ENCODE measurements at places on chromosomes 16 and 17.

DNA sequence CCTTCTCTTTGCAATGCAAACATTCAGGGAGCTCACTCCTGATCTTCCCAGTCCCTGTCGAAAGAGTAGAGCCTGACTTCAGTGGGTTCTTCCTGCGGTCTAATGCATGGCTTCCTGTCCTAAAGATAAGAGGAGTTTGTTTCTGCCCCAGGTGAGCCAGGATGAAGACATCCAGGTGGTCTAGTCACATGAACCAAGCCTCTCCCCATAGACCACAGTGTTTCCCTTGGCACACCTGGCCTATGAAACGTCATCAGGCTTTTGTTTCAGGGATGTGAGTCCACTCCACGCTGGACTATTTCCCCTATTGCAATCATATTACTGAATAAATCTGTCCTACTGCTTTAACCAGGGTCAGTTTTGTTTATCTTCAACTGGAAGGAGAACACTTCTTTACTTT lies 21.1 kb downstream of the CES1 start:
- no peak for DNase-seq

DNA sequence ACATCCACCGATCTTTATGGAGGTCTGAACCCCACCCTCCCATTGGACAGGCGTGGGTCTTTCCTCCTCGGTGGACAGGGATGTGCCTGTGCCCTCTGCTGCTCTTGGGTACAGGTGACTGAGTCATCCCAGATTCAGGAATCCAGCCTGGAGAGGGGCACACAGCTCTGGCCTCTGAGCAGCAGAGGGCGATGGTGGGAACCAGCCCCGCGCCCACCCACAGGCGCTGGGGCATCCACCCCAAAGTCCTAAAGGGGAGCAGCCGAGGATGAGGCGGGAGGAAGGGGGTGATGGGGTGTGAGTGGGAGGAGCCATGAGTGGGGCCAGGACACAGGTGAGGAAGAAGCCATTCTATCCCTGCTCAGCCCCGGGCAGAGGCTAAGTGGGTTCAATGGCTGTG lies 35.0 kb downstream of the ENGASE start:
- DNase-seq, result no peak

DNA sequence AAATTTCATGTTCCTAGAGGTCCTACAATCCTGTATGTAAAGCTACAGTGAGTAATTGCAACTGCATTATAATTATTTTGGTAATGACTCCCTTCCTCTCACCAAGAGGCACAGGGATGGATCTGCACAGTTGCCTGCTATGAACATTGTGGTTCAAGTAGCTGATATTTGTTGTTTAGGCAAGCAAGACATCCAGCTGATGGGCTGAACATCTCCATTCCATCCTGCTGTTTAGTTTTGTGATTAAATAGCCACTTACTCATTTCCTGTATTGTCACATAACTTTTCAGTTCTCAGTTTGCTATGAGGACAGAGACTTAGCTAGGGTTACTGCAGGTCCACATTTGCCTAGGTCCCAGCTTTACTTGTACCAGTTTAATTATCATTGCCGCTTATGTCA lies 181.2 kb upstream of the TBX2 start:
- DNase-seq, result no peak

- DNase-seq, result peak; percentile 65
Measured at GRCh38 chr17:56779898-56780777, 53.6 kb downstream of the C17orf67 start.

DNA sequence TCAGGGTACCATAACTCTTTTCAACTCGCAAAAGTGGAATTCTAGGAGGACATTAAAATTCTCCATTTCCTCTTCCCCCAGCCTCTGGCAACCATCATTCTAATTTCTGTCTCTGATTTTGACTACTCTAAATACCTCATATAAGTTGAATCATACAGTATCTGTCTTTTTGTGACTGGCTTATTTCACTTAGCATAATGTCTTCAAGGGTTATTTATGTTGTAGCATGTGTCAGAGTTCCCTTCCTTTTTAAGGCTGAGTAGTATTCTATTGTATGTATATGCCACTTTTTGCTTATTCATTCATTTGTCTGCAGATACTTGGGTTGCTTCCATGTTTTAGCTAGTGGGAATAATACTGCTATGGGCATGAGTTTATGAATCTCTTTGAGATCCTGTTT lies 12.0 kb downstream of the RNF135 start:
- DNase-seq, result no peak

DNA sequence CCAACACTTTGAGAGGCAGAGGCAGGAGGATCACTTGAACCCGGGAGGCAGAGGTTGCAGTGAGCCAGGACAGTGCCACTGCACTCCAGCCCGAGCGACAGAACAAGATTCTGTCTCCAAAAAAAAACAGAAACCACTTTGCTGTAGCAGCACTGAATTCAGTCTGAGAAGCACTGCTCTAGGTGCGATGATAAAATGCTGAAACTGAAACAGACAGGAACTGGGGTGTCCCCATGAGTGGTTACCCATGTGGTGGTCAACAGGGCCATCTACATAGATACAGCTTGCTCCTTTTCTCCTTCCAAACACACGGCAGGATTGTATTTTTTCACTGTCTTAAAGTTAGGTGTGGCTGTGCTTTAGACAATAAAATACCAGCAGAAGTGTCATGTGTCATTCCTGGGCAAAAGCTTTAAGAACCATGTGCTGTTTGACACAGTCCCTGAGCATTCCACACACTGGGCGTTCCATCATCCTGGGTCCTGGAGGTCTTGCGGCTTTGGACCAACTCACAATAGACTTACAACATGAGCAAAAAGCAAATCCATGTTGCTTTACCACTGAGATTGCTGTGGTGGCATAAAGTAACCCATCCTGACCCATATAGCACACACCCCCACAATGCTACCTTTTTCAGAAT lies 11.5 kb downstream of the GAS7 start:
- no peak for DNase-seq

DNA sequence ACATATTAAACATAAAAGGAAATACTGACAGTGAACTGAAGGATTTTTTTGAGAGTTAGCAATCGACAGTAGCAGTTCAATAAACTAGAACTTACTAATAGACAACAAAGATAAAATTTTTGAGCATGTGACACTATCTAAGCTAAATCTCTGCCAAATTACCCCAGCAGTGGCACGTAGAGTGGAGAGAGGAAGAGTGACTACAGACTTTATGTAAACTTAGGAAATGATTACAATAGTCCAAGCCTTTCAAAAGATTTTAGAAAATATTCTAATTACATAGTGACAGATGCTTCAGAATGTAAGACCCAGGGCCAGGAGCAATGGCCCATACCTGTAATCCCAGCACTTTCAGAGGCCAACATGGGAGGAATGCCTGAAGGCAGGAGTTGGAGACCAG lies 52.4 kb downstream of the CFDP1 start:
- no peak for DNase-seq

DNA sequence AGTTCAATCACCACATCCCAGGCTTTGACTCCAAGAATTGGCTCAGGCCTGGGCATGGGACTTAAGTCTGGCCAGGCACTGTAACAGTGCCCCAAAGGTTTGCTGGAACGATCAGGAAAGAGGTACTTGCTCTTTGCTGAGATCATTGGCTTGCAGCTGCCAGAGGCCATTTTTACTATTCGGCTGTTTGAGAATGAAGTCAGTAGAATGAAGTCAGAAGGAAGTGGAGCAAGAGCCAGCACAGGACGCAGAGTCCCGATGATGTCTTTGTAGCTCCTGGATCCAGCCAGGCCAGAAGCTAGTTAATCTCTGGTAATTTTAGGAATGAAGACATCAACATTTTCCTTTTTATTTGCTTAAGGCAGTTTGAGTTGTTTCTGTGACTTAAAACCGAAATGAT lies 195.5 kb downstream of the RAB11FIP4 start:
- no peak for DNase-seq

DNA sequence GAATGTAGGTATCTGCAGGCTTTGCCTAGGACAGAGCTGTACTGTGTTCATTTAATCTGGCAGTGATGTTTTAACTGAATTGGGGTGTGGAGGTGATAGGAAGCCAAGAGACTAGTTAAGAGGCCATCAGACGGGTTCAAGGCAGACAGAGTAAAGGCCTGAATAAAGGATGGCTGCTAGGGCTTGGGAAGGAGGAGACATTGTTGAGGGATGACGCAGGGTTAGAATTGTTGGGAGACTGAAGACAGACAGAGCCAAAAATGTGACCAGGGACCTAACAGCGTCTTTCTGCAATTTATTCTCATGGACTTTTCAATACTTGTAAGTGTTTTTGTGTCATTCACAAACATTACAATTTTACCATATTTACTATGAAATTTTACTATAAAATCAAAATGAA lies 48.6 kb upstream of the MYH10 start:
- DNase-seq, result no peak

DNA sequence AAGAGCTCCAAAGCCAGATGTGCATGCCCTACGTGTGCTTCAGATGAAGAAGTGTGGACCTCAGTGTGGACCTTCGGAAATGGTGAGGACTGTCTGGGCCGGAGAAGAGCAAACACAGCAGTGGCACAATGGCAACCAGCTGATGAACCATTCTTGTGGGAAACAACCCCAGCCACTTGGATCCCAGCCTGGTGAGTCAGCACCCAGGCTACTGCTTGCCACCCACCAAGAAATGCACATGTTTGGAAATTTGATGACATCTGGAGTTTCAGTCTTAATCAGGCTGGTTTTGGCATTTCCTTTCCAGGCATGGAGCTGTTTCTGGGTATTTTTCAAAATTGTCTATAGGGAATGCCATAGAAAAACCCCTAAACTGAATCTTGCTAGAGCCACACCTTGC lies 42.7 kb downstream of the DYNLRB2 start:
- DNase-seq, result no peak

DNA sequence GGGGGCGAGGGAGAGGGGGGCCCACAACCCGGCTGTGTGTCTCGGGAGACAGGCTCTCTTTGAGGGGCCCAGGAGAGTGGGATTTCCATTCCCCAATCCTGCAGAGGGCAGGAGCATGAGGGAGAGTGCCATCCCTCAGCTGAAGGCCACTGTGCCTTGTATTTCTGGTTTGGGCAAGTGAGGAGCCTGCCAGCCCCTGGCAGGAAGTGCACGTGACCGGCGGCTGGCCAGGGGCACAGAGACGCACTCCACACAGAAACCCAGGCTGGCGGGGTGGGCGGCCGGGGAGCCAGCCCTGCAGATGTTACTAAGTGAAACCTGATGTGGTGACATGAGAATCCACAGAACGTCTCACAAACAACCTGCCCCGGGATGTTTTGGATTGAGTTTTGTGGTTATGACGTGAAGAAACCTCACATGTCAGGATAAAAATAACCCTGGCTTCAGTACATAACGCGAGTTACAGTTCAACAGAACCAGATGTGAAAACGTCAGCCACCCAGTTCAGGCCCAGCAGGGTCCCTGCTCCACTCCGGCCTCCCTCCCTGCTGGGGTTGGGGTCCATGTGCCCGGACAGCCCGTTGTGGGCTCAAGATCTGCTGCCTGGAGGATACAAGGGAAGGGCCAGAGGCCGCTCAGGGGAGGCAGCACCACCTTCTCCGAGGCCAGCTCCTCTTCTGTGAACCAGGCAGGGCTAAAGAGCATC lies 51.7 kb upstream of the MTSS2 start:
- DNase-seq, result no peak

GRCh38 chr17:49819138-49819537 lies 28.7 kb downstream of the TAC4 start:
- DNase-seq, result no peak

GRCh38 chr16:89607937-89608740 lies 5.3 kb upstream of the DPEP1 start:
- DNase-seq, result no peak

GRCh38 chr16:28491230-28491969 lies 474 bp downstream of the CLN3 start:
- peak; percentile 49 for DNase-seq

GRCh38 chr17:35242158-35242804 lies 591 bp upstream of the SLFN5 start:
- DNase-seq, result peak; percentile 45

DNA sequence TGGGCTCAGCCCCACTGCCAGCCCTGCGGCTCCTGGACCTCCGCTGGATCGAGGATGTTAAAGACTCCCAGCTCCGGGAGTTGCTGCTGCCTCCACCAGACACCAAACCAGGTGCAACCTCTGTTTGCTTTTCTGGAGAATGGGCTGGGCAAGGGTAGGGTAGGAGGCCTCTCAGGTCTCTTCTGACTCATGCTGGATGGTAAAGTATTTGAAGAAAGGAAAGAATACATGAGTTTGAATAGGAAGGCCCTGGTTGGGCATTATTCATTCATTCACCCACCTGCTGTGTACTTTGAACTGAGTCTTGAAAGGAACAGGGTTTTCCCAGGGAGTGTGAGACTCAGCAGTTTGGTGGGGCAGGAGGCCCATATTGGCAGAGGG lies 6.5 kb upstream of the ORAI3 start:
- no peak for DNase-seq

DNA sequence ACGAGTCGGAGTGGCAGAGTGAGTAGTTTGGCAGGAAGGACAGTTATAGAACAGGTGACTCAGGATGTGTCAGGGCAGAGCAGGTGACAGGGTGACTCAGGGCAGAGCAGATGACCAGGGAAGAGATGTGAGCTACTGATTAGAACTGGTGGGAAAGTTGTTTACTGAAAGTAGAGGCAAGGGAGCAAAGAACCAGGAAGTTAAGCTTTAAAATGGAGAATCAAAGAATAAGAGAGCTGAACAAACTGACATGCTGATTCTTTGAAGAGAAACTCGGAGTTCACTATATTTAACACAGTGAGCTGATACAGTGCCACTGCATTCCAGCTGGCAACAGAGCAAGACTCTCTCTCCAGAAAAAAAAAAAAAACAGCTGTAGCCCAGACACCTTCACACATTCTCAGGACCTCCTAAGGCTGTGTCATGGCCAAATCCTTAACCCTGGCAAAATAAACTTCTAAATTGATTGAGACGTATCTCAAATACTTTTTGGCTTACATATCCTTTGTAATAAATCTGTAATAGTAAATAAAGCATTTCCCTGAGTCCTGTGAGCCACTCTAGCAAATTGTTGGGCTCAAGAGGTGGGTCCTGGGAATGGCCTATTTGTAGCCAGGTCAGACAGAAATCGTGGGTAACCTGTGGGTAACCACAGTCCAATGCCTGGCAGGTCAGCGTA lies 12.3 kb upstream of the UBE2I start:
- DNase-seq, result no peak

- no peak for DNase-seq
Measured at GRCh38 chr16:3494386-3494973, 809 bp downstream of the C16orf90 start.

DNA sequence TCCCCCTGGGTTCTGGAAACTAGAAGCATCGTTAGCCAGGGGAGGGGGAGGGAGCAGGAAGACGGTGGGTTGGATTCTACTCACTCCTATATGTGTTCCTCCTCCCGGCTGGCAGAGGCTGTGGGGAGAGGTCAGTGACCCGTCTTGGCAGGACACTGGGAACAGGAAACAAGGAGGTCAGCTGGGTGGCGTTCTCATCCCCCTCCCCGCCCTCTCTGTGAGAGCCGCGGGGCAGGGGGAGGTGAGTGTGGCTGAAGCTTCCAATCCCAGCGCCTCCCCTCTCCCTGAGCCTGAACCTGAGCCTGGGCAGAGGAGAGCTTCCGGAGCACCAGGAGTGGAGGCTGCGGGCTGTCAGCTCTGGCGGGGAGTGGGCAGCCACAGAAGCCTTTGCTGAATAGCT lies 12.5 kb downstream of the GPRC5C start:
- DNase-seq, result no peak

All from HAP-1 (cell line).